NCI-H187 treated with DMSO at 0.1 percent for 48 hours (cell line): ENCODE measurements at places on chromosomes 5 and 9.

- no peak for DNase-seq
Observed at GRCh38 chr5:68968429-68968828, 125.4 kb upstream of the SLC30A5 start.

DNA sequence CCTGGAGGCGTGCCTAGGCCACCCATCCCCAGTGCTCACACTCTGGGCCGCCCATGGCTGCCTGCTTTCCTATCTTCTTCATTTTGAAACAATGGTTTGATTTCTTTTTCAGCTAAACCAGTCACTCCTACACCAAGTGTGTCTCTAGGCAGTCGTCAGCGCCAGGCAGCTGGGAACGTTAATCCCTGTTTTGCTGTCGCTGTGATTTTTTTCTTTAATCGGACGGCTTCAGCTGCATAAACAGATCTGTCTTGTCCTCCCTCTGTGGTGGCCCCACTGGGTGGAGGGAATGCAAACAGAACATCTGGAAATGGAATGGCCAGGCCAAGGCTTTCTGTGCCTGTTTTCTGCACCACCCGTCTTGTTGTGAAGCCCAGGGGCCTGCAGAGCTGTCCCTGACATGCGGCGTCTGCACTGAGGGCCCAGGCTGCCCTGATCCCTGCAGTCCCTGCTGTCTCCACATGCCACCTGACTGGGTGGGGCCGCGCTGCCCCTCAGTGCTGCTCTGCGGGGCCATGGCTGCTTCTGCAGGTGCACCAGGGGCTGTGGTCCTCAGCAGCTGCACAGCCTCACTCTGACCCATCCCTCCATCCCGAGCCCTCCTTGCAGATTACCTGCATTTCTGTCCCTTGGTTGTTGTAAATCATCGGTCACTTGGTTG, 51.5 kb downstream of the WNK2 start:
- no peak for DNase-seq

DNA sequence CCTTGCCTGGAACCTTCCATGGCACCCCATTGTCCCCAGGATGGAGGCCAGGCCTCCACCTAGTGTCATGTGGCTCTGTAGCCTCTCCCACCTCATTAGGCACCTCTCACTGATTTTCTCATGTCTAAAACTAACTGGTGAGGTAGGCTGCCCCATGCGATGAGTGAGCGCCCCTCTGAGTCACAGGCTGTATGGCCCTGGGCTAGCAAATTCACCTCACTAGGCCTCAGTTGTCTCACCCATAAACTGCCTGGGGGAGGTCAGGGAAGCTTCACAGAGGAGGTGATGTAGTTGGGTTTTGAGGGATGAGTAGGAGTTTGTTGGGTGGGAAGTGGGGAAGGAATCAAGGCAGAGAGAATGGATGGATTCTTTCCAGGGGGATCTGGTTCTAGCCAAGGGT, 8.8 kb downstream of the RXRA start:
- no peak for DNase-seq

DNA sequence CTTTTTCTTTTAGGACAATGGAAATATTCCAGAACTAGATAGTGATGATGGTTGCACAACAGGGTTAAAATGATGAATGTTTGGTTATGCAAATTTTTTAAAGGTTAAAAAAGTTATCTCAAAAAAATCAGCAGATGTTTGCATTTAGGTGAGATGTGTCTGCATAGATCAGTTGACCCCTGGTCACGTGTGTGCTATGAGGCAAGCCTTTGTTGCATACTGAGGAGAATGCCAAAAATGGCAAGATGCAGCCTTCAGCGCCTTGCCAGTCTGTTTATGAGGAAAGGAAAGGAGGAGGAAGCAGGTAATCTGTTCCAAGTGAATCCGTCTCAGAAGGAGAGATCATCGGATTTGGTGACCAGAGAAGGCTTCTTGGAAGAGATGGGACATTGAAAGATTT, 11.9 kb downstream of the MEGF10 start:
- DNase-seq, result no peak

GRCh38 chr9:35658968-35659220, 802 bp downstream of the CCDC107 start:
- DNase-seq, result no peak

GRCh38 chr5:181173027-181173419, 25.6 kb downstream of the OR2V2 start:
- no peak for DNase-seq

- no peak for DNase-seq
Observed at GRCh38 chr5:59008816-59009473, 426.1 kb downstream of the RAB3C start.

GRCh38 chr5:169942181-169942580, 38.1 kb downstream of the INSYN2B start:
- no peak for DNase-seq

- no peak for DNase-seq
Observed at GRCh38 chr9:108224716-108225115, 631.1 kb downstream of the ACTL7B start.

DNA sequence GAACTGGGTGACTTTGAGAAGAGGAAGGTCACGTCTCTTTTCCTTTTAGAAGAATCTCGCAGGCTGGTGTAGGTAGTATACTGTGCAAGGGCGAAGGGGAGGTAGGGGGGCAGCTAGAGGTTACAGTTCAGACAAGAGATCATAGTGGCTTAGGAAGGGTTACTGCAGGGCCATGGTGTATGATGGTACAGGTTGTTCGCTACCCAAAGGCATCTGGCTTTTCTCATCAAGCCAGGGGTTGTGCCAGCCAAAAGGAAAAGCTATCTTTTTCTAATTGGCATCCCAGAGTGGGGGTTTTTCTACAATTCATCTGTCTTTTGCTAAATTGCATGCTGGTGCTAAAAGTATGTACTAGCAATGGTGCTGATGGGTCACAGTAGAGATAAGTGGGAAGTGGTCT, 22.8 kb downstream of the MAMDC2 start:
- no peak for DNase-seq

- DNase-seq, result peak; percentile 10
Observed at GRCh38 chr5:79173626-79174025, 62.0 kb downstream of the BHMT start.

GRCh38 chr5:77076961-77077828, 9.9 kb downstream of the ZBED3 start:
- no peak for DNase-seq

- DNase-seq, result no peak
Observed at GRCh38 chr9:129283705-129284606, 105.9 kb upstream of the IER5L start.

GRCh38 chr9:130857864-130858738, 23.0 kb downstream of the ABL1 start:
- DNase-seq, result no peak

GRCh38 chr5:123545506-123545905, 33.5 kb downstream of the CSNK1G3 start:
- DNase-seq, result no peak

- no peak for DNase-seq
Observed at GRCh38 chr9:78047106-78047505, 15.5 kb upstream of the GNAQ start.

DNA sequence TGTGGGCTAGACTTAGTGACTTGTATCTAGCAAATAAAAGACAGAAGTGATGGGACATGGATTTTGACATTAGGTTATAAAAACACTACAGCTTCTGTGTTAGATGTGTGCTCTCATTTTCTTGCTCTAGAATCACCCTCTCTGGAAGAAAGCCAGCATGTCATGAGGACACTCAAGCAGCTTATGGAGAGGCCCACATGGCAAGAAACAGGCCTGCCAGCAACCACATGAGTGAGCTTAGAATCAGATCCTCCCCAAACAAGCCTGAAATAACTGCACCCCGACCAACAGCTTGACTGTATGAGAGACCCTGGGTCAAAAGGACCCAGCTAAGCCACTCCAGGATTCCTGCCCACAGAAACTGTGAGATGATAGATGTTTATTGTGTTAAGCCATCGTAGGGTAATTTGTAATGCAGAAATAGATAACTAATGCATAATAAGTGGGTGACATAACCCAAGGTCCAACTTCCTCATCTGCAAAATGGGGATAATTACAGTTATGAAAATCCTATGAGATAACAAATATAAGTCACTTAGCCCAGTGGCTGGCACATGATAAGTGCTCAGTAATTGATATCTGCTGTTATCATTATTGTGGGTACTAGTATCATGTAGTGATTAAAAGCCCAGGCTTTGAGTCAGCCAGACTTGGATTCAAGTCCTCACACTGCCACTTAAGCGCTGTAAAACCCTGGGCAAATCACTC, 86.5 kb downstream of the KLHL3 start:
- DNase-seq, result no peak

DNA sequence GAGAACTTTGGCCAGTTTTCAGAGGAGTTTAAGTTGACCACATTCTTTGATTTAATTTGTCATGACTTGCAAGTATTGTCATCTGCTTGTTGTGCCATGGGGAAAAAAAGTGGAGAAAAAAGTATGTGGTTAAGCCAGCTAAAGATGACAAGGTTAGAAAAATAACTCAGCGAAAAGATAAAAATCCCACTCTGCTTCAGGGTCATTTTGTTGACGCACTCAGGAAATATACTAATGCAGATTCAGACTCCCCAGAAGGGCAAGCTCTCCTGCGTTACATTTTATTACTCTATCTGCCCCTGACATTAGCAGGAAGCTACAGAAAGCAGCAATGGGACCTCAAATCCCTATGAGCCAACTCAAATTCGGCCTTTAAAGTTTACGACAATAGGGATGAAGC, 27.6 kb upstream of the TESK1 start:
- no peak for DNase-seq

GRCh38 chr5:86971034-86971571, 296.6 kb upstream of the RASA1 start:
- no peak for DNase-seq

DNA sequence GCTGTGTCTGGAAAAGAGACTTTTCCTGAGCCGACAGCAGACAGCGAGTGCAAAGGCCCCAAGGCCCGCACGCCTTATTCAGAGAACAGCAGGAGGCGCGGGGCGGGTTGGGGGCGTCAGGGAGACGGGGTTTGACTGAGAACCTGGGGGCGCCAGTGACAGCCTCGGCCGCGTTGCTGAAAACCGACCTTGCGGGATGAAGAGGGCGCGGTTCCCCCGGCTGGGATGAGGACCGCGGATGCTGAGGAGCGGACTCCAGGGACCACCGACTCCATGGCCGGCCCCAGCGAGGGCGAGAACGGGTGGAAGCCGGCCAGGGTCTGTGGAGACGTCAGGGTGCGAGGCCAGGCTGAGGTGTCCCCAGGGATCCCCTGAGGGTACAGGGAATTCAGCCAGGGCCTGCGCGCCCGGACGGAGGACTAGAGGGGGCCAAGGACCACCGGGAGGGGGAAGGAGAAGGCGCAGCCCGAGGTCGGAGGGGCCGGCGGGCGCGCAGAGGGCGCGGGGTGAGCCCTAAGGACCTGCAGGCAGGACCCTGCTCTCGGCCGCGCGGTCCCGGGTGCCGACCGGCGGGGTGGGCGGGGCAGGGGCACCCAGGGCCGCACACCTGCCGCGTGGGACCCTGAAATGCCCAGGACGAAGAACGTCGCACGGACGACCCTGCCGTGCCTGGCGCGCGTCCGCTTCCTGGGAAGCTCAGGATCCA, 837 bp upstream of the AHRR start:
- DNase-seq, result no peak

GRCh38 chr5:28574606-28575005, 1536.2 kb upstream of the CDH9 start:
- no peak for DNase-seq
